ENCODE measurements at places on chromosomes 2 and 18. TPM values are rescaled to one million over a fixed set of nuclear protein-coding genes. Genes with fewer than 3 reads are reported as not detected.

TMEM37 gene
- total RNA-seq, result 11.3 TPM

DNA sequence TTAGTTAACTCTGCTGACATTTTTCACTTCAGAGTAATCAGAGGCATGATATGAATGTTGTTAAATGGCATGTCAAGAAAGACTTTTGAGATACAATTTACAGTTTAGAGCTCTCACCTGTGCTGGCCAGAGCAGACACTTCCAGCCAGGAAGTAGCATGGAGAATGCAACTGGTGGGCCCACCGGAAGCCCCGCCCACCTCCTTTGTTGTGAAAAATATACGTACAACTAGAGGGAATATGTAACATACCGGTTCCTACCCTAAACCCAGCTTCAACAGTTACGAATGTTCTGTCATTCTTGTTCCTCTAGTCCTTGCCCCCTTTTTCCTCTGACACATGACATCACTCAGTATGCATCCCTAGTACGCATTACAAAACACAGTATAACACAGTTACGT is 70.2 kb upstream of the ITM2C start:
- no peak overlapping the region for H3K4me3 ChIP-seq
- no peaks in the 10 kb centered on the region for H3K36me3 ChIP-seq
- H3K27ac ChIP-seq, result peak overlapping the region; percentile 10
- peaks cover 44% of the 10 kb centered on the region for H3K4me1 ChIP-seq

GRCh38 chr2:162965191-162965590 is 126.6 kb upstream of the KCNH7 start:
- no peak for DNase-seq
- no peaks in the 10 kb centered on the region for H3K27me3 ChIP-seq

DNA sequence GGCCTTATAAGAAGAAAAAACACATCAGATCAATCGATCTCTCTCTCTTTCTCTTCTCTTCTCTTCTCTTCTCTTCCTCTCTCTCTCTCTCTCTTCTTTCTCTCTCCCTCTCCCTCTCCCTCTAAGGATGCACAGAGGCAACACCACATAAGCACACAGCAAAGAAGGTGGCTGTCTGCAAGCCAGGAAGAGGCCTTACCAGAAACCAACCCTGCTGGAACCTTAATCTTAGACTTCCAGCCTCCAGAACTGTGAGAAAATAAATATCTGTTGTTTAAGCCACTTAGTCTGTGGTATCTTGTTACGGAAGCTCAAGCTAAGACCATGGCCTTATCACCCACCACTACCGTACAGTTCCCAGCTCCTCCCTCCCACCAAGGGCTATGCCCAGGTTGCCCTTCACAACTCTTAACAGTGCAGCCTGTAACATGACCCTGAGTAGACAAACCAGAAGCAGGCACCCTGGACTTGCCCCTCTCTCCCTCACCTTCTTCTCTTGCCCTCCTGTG is 25.2 kb upstream of the TMEM237 start:
- H3K4me1 ChIP-seq, result no peaks in the 10 kb centered on the region
- H3K27ac ChIP-seq, result no peak overlapping the region
- H3K36me3 ChIP-seq, result no peaks in the 10 kb centered on the region
- no peak overlapping the region for H3K4me3 ChIP-seq
- H3K27me3 ChIP-seq, result no peaks in the 10 kb centered on the region
- no peak for DNase-seq

METTL8 gene
- total RNA-seq, result 21.9 TPM

DNA sequence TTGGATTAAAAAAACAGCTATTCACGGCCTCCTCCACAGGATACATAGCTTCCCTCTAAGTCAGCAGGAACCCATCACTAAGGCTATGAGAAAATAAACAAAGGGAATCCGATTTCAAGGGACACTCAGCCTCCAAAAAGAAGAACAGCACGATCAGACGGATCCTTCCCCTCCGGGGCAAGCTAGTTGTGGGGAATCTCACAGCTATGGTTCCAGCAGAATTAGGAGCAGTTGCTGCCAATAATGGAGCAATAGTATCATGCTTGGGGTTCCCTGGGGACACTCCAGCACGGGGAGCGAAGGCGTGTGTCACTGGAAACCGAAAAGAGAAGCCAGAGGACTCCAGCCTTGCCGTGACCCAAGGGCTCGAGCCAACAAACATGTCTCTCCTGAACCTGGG is 163.1 kb downstream of the TTC32 start:
- no peak overlapping the region for H3K27ac ChIP-seq
- peak; percentile 17 for DNase-seq
- no peaks in the 10 kb centered on the region for H3K36me3 ChIP-seq

DNA sequence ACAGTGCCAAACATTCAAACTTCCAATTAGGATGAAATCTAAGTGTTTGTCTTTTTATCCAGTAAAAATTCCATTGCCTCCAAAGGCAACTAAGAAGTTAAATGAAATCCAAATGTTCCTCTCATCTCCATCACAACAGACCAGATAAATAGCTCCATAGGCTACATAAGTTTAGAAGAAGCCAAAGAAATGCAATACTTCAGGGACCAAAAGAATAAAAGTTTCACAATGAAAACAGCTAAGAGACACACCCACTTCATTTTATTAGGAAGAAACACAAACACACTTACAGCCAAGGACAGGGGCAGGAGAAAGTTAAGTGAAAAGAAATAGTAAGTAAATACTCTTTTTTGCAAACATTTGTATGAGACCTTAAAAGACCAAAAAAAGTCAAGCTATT is 88.5 kb upstream of the CCDC150 start:
- DNase-seq, result no peak
- no peaks in the 10 kb centered on the region for H3K36me3 ChIP-seq
- no peak overlapping the region for H3K4me3 ChIP-seq
- H3K27me3 ChIP-seq, result no peaks in the 10 kb centered on the region
- H3K27ac ChIP-seq, result no peak overlapping the region

DNA sequence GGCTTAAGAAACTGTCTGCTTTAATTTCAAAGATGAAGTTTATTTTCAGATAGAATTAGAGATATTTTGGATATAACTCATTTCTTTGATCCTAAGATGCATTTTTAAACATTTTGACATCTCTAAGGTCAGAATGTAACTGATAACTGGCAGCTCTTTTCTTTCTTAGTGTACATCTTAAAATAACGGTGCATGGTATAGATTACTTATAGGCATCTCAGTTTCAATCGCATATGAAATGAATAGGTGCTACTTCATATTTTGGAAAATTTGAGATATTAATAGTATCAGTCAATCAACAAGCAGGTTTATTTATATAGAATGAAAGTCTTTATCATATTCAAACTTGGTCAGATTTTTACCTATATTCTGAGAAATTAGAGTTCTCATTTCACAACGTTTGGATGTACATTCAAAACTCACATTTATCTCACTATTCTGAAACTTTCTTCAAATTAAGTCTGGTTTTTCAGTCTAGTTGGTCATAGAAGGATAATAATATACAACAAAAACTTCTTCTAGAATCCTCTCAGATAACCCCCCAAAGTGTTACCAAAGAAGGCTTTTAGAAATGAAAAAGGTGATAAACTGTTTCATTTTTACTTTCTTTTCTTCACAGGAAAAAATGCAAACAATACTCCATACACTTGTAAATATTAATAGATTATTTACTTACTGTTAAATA is 122.8 kb upstream of the WDSUB1 start:
- no peak overlapping the region for H3K4me3 ChIP-seq
- H3K36me3 ChIP-seq, result peaks cover 37% of the 10 kb centered on the region
- DNase-seq, result no peak
- H3K27ac ChIP-seq, result no peak overlapping the region

- no peak overlapping the region for H3K4me3 ChIP-seq
- H3K36me3 ChIP-seq, result no peaks in the 10 kb centered on the region
- peaks cover 11% of the 10 kb centered on the region for H3K4me1 ChIP-seq
- no peak for DNase-seq
These were observed 13.2 kb downstream of the SPATS2L start for GRCh38 chr2:200319548-200320337.

DNA sequence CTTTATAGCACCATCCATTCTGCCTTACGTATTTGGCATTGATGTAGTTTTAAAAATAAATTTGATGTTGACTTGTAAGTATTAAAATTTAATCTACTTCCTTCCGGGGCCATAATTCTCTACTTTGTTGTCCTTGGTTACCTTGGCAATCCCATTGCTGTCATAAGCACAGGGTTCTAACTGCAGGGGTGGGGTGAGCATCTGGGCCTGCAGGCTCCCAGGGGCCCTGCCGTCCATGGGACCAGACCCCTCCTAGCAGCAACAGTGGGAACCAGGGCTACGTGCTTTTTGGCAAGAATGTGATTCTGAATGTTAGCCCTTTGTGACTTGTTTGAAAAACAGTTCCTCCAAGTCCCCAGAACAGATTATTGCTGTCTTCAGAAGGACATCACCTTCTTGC is 4.9 kb downstream of the ASAP2 start:
- H3K27me3 ChIP-seq, result no peaks in the 10 kb centered on the region
- H3K4me1 ChIP-seq, result peaks cover 7% of the 10 kb centered on the region
- H3K27ac ChIP-seq, result no peak overlapping the region

DNA sequence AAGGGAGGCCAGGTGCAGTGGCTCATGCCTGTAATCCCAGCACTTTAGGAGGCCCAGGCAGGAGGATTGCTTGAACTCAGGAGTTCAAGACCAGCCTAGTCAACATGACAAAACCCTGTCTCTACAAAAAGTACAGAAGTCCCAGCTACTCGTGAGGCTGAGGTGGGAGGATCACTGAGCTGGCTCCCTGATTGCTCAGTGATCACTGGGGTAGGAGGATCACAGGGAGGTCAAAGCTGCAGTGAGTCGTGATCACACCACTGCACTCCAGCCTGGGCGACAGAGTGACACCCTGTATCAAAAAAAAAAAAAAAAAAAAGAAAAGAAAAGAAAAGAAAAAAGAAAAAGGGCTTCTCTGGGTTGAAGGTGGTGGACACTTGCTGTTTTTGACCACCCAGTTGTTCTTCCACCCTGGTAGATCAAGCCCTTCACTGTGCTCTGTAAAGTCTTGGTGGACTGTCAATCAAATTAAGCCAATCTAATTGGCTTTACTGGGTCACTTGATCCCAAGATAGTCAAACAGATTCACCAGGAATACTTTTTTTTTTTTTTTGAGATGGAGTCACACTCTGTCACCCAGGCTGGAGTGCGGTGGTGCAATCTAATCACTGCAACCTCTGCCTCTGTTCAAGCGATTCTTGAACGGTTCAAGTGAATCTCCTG is 191.6 kb downstream of the AGPS start:
- H3K4me3 ChIP-seq, result no peak overlapping the region
- H3K36me3 ChIP-seq, result no peaks in the 10 kb centered on the region
- H3K27me3 ChIP-seq, result no peaks in the 10 kb centered on the region
- no peaks in the 10 kb centered on the region for H3K4me1 ChIP-seq

GRCh38 chr2:68342470-68342869 is 22.6 kb upstream of the PLEK start:
- H3K36me3 ChIP-seq, result no peaks in the 10 kb centered on the region
- no peak overlapping the region for H3K4me3 ChIP-seq
- H3K27ac ChIP-seq, result no peak overlapping the region
- no peak for DNase-seq

DNA sequence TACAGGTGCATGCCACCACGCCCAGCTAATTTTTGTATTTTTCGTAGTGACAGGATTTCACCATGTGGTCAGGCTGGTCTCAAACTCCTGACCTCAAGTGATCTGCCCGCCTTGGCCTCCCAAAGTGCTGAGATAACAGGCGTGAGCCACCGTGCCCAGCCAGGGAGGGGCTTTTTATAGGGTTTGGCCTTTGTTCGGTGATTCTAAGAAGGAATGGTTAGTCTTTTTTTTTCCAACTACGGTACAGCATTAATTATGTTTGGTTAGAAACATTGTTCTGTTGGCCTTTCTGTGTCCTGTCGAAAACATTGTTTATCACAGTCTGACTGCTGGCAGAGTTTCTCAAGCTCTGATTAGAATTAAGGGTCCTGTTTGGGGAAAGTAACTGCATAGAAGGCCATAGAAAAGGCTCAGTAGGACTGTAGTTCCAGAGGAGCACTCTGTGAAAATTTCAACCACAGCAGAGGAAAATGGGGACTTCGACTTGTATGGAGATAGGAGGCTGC is 19.3 kb upstream of the SMCHD1 start:
- no peak overlapping the region for H3K4me3 ChIP-seq
- H3K27me3 ChIP-seq, result no peaks in the 10 kb centered on the region
- peaks cover 10% of the 10 kb centered on the region for H3K4me1 ChIP-seq
- H3K27ac ChIP-seq, result no peak overlapping the region
- DNase-seq, result no peak
- H3K36me3 ChIP-seq, result no peaks in the 10 kb centered on the region

TCF23 gene
- not detected for total RNA-seq

GRCh38 chr2:80592106-80592505 is 287.6 kb upstream of the LRRTM1 start:
- no peak overlapping the region for H3K4me3 ChIP-seq
- no peak overlapping the region for H3K27ac ChIP-seq
- no peaks in the 10 kb centered on the region for H3K27me3 ChIP-seq
- no peaks in the 10 kb centered on the region for H3K4me1 ChIP-seq
- DNase-seq, result no peak

SULT1C4 gene
- total RNA-seq, result 14.4 TPM

REG3A gene
- total RNA-seq, result 0.88 TPM

MTHFD2 gene
- 20.7 TPM for total RNA-seq

DNA sequence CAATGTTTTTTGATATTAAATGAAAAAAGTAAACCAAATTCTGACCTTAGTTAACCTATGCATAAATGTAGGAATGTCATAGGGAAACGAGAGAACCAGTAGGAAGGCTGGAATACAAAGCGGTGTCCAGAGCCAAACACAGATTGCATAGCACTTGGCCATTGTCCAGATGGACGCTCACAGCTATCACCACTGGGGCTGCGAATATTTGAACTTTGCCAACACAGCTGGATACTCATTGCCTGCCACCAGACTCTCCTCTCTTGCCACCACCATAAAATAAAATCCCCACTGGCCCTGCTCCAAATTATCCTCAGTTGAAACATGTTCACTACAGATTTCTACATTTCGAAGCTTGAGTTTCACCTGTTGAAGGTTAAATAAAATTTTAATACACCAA is 159.3 kb upstream of the GULP1 start:
- no peaks in the 10 kb centered on the region for H3K4me1 ChIP-seq
- DNase-seq, result peak; percentile 14
- H3K27me3 ChIP-seq, result no peaks in the 10 kb centered on the region
- no peaks in the 10 kb centered on the region for H3K36me3 ChIP-seq

DNA sequence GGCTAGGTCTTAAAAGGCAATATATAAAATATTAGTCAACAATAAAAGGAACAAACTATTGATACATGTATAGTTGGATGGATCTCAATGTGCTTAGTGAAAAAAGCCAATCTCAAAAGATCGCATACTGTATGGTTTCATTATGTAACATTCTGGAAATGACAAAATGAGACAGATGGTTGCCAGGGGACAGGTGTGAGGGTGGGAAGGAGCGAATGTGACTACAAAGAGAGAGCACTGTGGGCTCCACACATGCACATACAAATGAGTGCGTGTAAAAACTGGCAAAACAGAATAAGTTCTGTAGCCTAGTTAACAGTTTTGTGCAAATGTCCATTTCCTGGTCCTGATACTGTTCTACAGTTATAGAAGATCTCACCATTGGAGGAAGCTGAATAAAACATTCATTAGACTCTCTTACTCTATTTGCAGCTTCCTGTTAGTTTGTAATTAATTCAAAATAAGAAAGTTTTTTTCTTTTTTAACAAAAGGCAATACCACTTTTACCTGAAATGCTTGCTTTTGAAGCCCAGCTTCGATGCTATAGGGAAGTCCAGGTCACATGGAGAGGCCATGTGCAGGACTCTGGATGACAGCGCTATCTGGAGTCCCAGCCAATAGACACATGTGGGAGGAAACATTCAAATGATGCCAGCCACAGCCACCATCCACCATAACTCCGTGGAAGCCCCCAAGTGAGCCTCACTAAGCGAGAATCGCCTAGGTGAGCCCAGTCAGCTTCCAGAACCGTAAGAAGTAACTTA is 21.0 kb upstream of the C2orf80 start:
- H3K36me3 ChIP-seq, result no peaks in the 10 kb centered on the region
- H3K4me1 ChIP-seq, result no peaks in the 10 kb centered on the region
- H3K4me3 ChIP-seq, result no peak overlapping the region
- DNase-seq, result no peak
- H3K27me3 ChIP-seq, result no peaks in the 10 kb centered on the region

PSTPIP2 gene
- 8.0 TPM for total RNA-seq

Measured in adrenal gland (tissue), 19 donors.